ENCODE measurements at places on chromosomes 2 and 18.

- DNase-seq = no peak
Observed at GRCh38 chr2:136029149-136029548, 43.7 kb upstream of the DARS1 start.

GRCh38 chr18:55326134-55326533, 261.9 kb downstream of the TCF4 start:
- no peak for DNase-seq

- no peak for DNase-seq
Observed at GRCh38 chr2:47321411-47322031, 81.4 kb upstream of the MSH2 start.

DNA sequence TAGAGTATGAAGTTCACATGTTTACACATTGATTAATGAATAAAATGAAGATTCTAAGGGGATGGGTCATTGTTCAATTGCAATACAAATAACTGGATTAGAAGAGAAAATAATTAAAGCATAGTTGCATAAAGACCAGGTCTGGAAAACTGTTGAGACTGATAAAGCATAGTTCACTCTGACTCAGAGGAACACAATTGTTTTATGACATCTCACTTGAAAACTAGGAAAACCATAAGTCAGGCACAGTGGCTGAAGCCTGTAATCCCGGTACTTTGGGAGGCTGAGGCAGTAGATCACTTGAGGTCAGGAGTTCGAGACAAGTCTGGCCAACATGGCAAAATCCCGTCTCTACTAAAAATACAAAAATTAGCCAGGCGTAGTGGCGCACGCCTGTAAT, 46.7 kb downstream of the PLA2R1 start:
- DNase-seq = no peak

- no peak for DNase-seq
Observed at GRCh38 chr2:11773747-11774525, 27.5 kb downstream of the LPIN1 start.

DNA sequence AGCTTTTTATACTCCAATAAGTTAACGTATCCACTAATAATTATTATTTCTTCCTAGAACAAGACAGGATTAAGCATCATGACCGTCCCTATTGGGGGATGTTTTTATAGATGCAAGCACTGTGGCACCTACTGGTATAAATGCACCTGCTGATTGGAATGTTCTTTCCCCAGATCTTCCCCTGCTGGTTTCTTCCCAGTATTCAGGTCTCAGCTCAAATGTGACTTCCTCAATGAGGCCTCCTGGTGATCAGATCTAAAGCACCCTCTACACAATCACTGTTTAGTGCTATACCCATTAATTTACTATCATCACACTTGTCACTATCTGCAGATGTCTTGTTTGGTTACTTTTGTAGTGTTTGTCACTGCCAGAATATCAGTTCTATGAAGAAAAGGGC, 3.9 kb upstream of the TYMS start:
- DNase-seq = no peak

- no peak for DNase-seq
Observed at GRCh38 chr18:55256226-55256928, 297.1 kb upstream of the CCDC68 start.

DNA sequence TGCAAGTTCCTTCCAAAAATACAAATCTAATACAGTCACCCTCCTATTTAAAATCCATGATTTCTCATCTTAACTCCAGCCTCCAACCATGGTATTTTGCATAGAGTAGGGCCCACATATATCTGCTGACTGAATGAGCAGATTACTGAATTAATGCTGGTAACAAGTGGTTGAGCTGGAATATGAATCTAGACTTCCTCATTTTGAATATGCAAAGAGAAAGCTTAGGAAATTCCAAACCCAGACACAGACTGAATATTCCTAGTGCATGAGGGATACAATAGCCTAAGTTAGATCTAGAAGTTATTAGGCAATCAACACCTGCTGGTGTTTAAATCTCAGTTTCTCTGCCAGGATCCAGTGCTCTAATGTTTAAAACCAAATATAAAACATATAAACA, 215.1 kb upstream of the CYP26B1 start:
- no peak for DNase-seq

DNA sequence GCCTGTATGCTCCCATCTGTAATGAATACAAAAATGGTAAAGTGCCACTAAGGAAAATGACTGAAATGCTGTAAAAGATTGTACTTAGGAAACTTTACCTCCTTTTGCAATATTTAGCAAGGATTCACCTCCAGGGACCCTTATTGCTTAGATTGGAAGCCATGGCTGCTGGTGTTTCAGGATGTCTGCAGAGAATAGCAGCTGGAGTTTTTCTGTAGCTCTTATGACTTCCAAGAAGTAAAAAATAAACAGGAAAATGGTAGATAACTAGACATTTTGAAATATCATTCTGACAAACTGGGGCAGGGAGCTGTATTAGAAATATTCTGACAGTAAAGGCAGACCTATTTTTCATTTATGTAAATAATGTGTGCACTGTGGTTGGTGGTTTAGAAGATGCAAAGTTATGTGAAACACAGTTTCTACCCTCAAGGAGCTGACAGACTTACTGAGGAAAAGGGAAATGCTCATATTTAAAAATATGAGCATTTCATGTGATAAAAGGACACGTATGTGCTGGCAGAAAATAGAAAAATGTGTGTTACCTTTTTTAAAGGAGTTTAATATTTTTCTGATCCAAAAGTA, 224.9 kb upstream of the BOD1L2 start:
- DNase-seq = no peak

GRCh38 chr2:65710779-65711295, 278.4 kb upstream of the SPRED2 start:
- DNase-seq = no peak

- DNase-seq = no peak
Observed at GRCh38 chr2:75960472-75961009, 249.8 kb upstream of the GCFC2 start.

DNA sequence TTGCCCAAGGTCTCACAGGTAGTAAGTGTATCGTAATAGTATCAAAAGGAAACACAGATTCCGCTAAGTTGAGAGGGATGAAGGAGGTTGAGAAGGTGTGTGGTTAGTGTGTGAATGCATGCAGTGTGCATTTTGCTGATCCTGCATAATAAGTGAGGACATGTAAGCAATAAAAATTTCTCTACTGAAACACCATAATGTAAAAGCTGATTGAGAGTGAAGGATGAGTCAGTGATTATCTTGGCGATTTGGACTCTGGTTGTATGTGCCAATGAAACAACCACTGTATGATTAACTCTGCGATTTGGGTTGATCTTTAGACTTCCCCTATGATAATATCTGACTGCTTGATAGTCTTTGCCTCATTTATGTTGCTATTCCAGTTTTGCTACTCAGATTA, 16.7 kb upstream of the ADGRF3 start:
- no peak for DNase-seq

DNA sequence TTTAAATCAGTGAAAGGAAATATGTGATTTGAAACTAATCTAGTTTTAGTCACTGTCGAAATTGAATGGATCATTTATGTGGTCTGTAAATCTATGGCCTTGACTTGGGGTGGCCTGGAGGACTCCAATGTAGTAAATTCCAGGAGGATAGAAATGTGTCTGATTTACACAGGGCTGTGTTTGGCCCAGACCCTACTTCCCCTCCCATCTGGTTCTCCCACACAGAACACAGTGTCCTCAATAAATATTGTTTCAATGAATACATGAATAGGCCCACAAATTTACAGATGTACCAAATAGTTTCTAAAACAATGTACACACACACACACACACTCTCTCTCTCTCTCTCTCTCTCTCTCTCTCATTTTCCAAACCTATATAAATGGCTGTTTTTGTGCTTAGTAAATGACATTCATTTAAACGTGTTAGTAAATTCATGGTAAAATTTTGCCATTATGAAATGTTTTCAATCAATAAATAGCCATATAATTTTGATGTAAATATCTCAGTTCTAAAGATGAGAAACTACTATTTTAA, 1.9 kb downstream of the CCDC68 start:
- no peak for DNase-seq

DNA sequence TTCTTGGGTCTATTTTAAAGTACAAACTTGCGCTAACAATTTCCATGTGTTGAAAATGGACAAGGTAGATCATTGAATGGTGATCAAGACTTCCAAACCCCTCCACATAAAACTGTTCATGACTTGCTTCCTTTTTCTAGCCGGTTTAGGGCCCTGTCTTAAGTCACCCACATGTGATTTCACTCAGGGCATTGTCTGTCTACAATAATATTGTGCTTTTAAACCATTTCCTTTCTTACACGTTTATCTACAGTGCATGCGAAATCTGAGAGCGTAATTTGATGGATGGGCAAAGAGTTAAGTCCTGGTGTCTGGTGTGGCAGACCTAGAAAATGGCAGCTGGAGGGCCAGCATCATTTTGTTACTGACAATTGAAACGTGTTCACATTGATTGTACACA, 2.0 kb upstream of the ZNF516 start:
- no peak for DNase-seq

DNA sequence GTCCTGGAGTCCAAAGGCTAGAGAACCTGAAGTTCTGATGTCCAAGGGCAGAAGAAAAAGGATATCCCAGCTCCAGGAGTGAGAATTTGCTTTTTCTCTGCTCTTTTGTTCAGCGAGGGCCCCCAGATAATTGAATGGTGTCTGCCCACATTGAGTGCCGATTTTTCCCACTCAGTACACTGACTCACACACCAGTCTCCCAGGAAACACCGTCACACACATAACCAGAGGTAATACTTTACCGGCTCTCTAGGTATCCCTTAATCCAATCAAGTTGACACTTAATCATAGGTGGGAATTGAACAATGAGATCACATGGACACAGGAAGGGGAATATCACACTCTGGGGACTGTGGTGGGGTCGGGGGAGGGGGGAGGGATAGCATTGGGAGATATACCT, 161.5 kb downstream of the WDR7 start:
- no peak for DNase-seq

- DNase-seq = no peak
Observed at GRCh38 chr2:50953021-50953420, 78.9 kb downstream of the NRXN1 start.

DNA sequence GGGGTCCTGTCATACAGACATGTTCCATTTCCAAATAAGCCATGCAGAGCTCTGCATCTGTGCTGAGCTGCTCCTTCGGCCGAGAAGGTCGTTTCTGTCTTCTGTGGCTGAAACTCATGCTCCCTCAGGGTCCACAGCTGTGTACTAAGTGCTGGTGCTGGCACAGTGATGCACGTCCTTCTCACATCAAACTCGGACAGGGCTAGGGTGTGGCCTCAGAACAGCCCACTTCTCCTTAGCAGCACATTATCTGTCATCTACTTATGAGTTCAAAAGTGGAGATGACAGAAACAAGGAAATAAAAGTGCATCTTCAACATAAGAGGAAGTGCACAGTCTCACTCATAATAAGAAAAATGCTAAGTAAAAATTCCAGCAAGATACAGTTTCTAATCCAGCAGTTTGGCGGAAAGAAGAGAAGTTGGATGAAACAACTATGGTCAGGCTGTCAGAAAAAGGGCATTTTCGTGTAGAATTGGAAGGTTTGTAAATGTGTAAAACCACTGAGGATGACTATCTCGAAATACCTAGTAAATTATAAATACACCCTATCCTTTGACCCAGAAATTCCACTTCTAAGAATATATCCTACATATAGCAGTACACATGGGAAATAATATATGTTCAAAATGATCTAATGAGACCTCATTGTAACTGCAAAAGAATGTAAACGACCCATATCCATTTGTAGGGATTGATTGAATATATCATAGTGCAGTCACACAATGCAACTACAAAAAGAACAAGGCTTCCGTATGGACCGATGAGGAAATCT, 53.7 kb upstream of the APCDD1 start:
- no peak for DNase-seq

GRCh38 chr2:176170602-176171305, 13.6 kb downstream of the HOXD3 start:
- no peak for DNase-seq

DNA sequence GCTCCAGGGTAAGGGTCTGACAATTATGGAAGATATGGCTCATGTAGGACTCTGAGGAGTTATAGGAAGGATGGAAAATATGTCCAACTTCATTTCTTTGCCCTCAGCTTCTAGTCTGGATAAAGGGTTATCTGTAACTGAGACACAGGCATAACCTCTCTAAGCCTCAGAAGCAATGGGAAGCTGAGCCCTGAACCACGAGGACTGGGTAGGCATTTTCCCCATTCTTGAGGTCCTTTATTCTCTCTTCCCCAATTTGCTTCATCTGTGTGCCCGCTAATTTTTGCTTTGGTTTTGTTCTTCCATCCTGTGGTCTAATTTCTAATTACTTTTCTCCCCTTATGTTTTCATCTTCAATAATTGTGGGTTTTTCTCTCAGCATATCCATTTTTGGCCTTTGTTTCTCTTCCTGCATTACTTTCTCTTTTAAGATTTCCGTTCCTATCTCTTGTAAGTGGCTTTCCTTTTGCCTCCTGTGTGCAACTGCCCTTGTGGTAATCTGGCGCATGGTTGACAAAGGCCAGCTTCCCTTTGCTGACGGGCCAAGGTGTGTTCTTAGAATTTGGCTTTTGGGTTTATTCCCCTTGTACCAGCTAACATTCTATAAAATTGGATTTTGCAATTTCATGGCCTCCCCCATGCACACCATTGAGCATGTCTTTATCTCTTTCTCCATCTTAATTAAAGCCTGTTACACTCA, 343.8 kb downstream of the TXNL1 start:
- no peak for DNase-seq

- DNase-seq = no peak
Observed at GRCh38 chr2:23826771-23827170, 100.2 kb downstream of the ATAD2B start.

DNA sequence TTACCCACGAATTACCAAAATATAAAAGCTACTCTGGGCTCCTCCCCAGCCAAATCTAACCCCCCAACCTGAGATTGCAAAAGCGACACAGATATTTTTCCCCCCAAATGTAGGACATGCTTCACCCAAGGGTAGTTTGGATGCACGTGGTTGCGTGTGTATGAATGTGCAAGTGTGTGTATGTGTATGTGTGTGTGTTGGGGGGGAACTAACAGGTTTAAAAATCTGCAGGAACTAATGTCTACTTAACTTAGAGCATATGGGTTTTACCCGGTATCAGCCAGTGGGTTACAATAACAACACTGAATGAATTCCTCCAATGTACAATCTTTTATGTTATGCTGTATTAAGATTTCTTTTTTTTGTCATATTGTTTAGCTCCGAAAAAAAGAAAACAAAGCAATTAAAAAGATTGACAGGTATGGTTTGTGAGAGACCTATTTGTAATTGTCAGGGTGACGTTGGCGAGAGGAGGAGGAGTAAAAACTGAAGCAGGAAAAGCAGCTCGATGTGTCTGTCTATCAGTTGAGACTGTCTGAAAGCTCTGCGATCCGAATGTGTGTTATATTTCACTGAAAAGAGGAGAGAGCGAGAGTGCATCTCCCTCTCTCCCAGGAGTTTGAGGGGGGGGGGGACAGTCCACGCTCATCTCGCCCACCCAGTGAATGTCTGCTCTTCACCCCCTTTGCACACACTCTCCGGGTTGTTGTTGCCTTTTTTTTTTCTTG, at the start of gene TSHZ1:
Gene TSHZ1, plus strand, starts transcription at position 524 of the 728 bp plus-strand sequence. CDS start 1,080 bp downstream, outside the sequence.
- DNase-seq = peak; percentile 59

GRCh38 chr2:123770996-123771720, 253.9 kb upstream of the CNTNAP5 start:
- DNase-seq = no peak
